ENCODE measurements at places on chromosomes 3 and 15.
A peak's percentile ranks its signal among the peaks of the same experiment; 100 is the strongest.

DNA sequence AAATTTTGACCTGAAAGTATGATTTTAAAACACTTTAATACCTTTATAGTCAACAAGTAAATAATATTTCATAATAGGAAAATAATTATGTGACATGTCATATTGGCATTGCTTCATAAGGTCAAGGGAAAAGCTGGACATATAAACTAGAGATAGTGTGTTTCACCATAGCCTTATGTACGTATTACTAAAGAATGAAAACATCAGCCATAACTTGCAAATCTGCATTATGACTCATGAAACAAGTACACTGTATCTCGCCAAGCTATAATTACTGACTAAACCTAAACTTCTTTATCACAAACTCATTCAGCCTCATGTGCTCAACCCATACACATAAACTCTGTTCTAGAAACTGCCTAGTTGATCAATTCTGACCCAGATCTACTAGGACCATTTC is 950.1 kb downstream of the FHIT start:
- no peaks in the 10 kb centered on the region for H3K4me1 ChIP-seq
- no peak overlapping the region for H3K4me3 ChIP-seq
- peak; percentile 3 for DNase-seq
- H3K27me3 ChIP-seq: no peaks in the 10 kb centered on the region

DNA sequence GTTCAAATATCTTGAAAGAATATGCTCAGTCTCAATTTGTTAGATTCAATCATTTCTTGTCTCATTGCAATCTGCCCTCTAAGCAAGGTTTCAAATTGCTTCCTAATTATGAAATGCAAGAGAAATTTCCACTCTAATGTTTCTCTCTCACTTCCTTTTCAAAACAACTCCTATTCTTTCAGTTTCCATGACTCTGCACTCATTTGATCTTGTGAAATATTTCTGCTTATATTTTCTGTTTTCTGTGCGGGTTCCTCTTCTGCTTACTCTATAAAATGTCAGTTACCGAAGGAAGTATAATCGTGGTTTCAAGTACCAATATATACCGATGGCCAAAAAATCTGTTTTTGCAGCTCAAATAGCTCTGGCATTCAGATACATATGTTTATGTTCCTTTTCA is 521.9 kb upstream of the NAALADL2 start:
- no peaks in the 10 kb centered on the region for H3K4me1 ChIP-seq
- no peak overlapping the region for H3K27ac ChIP-seq
- DNase-seq: no peak
- H3K4me3 ChIP-seq: no peak overlapping the region

- no peak overlapping the region for H3K27ac ChIP-seq
- H3K27me3 ChIP-seq: no peaks in the 10 kb centered on the region
- H3K4me1 ChIP-seq: peaks cover 9% of the 10 kb centered on the region
- H3K36me3 ChIP-seq: no peaks in the 10 kb centered on the region
Measured at GRCh38 chr15:51325167-51325566, 13.2 kb downstream of the CYP19A1 start.

- H3K4me1 ChIP-seq: no peaks in the 10 kb centered on the region
- DNase-seq: no peak
- peaks cover 10% of the 10 kb centered on the region for H3K27me3 ChIP-seq
- no peak within 1 kb of the TSS for H3K4me3 ChIP-seq
- no peak within 1 kb of the TSS for H3K27ac ChIP-seq
- no peaks in the 10 kb centered on the region for H3K36me3 ChIP-seq
Measured at GRCh38 chr3:127192576-127193232, at the start of gene PRR23E. Gene PRR23E, plus strand, starts transcription at chr3:127193131. Its CDS starts 3,555 bp downstream, at chr3:127196686.

GRCh38 chr3:168156479-168156878 is 60.8 kb upstream of the GOLIM4 start:
- no peak overlapping the region for H3K4me3 ChIP-seq
- no peaks in the 10 kb centered on the region for H3K36me3 ChIP-seq
- H3K27me3 ChIP-seq: no peaks in the 10 kb centered on the region
- DNase-seq: no peak

All from osteoblast (primary cell).